Naive B cell (primary cell): ENCODE measurements at places on chromosomes 7 and 10.

DNA sequence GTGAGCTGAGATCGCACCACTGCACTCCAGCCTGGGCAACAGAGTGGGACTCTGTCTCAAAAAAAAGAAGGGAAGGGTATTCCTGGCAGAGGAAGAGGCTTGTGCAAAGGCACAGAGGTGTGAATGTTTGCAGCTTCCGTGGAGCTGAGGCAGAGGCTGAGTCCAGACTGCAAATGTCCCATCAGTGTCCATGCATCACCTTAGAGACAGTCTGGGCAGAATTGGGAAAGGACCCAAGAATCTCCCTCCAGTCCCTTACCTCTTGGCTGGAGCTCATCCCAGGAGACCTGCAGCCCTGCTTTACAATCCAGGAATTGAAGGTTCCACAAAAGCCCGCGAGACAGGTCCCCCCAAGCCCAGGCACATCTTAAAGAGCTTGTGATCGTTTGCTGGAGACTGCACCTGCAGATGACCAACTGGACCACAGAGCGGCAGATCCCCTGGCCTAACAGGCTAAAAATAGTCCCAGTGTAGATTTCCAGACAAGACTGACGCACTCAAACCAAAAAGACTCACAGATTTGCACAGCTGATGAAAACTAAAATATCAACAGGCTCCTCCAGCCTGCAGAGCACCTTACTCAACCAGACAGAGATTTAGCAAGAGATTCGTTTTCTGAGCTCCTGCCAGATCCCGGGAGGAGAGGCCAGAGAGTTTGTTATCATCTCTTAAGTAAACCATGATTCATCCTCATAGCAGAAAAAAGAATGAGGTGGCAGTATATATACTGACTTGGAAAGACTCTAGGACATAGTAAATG, 22.9 kb upstream of the NANOS1 start:
- DNase-seq = no peak

- DNase-seq = no peak
Measured at GRCh38 chr7:145850636-145851035, 266.0 kb upstream of the CNTNAP2 start.

GRCh38 chr7:55365675-55366460, 731 bp downstream of the LANCL2 start:
- peak; percentile 98 for DNase-seq

GRCh38 chr7:155774947-155775346, 37.3 kb downstream of the SHH start:
- DNase-seq = no peak

DNA sequence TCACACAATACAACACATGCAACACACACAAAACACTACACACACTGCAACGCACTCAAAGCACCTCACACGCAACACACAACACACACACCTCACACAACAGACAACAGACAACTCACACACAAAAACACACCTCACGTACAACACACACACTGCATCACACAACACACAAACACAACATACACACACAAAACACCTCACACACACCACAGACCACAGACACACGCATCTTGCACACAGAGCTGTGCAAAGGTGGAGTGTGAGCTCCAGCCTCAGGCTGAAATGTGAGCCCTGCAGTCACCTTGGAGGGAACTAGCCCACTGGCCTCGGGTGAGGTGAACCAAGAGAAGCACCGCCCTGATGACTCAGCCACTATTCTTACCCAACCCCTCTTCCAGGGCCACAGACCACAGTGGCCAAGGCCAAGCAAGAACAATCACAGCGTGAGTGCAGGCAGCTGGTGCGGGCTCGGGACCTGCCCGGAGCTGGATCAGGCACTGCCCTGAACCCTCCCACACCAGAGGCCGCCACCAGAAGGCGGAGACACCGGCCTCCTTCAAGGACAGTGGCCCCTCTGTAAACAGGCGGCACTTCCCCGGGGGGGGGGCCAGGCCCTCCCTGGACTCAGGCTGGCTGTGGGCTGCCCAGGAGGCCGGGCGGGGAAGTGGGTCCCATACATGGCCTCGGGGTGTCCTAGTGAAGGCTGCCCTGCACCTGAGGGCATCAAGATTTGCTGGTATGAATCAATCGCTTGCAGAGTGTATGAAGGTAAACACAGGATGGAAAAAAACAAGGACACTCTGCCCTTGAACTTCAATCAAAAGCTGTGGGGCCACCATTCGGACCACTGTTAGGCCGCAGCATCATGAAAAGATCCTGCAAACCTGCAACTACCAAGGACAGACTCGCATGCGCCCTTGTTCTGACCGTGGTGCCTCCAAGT, 106.7 kb downstream of the TNS3 start:
- no peak for DNase-seq

- no peak for DNase-seq
Measured at GRCh38 chr7:139661043-139661440, 116.8 kb downstream of the HIPK2 start.

- DNase-seq = no peak
Measured at GRCh38 chr7:37545619-37546534, 97.2 kb upstream of the ELMO1 start.

DNA sequence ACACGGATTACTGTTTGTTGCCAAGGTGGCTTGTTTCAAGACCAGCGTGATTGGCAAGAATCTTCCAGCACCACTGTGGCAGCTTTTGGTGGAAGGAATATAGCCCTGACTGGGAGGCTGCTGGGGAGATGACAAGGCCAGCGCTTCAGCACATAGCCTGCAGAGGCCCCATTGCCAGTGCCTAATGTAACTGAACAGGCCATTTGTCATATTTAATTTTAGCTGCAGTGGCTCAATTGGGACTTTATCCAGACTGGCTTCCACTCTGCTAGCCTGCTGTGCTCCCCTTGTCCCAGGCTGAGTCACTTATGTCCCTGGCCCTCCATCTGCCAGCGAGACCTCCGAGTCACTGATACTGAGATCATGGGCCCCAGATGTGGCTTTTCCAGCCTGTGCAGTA, 483.1 kb downstream of the GALNT17 start:
- DNase-seq = no peak

DNA sequence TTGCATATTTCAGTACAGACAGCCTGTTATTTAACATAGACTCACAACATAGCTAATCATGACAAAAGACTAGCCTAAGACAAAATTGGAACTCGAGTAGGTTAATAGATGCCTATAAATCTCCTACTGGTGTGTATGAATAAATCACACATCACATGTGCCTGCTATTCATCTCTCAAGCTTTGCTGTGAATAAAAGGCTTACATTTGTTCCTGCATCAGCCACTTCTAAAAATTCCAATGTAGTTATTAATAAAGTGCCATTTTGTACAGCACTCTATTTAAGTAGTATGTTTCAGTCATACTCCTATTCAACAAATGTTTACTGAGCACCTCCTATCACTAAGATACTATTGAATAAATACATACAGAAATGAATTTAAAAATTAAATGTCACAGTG, 486.3 kb downstream of the NRG3 start:
- DNase-seq = no peak

GRCh38 chr10:12465385-12466136, 116.2 kb downstream of the CAMK1D start:
- DNase-seq = no peak

- DNase-seq = no peak
Measured at GRCh38 chr7:89308535-89308934, 513.0 kb upstream of the TEX47 start.

GRCh38 chr10:99224766-99225165, 10.9 kb downstream of the HPSE2 start:
- DNase-seq = no peak

- no peak for DNase-seq
Measured at GRCh38 chr10:10869592-10869991, 148.1 kb upstream of the CELF2 start.

GRCh38 chr10:31754803-31755624, 173.6 kb downstream of the ARHGAP12 start:
- no peak for DNase-seq

GRCh38 chr7:76394957-76395356, 14.5 kb downstream of the SSC4D start:
- no peak for DNase-seq

- no peak for DNase-seq
Measured at GRCh38 chr10:38025283-38025682, 14.8 kb downstream of the ZNF33A start.

GRCh38 chr7:107077699-107078516, 33.4 kb downstream of the PRKAR2B start:
- DNase-seq = no peak

GRCh38 chr7:23205909-23206767, 24.3 kb downstream of the NUP42 start:
- DNase-seq = no peak

GRCh38 chr10:11539191-11539868, 72.1 kb downstream of the USP6NL start:
- no peak for DNase-seq

DNA sequence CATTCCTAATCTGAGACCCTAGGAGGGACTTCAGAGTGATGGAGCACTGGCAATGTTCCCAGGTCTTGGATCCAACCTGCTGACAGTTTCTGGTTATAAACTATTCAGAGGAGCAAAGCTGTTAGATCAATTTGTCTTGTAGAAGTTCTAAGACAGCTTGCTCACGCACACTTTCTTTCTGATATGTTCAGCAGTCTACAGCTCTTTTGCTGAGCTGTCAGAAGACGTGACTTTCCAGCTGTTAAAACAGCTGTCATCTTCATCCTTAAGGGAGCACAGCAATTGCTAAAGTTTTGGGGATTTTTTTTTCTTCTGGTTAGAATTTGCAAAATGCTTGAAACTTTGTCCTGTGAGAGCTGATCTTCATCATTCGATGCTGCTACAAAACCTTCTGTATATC, 823.1 kb downstream of the SORCS1 start:
- no peak for DNase-seq

DNA sequence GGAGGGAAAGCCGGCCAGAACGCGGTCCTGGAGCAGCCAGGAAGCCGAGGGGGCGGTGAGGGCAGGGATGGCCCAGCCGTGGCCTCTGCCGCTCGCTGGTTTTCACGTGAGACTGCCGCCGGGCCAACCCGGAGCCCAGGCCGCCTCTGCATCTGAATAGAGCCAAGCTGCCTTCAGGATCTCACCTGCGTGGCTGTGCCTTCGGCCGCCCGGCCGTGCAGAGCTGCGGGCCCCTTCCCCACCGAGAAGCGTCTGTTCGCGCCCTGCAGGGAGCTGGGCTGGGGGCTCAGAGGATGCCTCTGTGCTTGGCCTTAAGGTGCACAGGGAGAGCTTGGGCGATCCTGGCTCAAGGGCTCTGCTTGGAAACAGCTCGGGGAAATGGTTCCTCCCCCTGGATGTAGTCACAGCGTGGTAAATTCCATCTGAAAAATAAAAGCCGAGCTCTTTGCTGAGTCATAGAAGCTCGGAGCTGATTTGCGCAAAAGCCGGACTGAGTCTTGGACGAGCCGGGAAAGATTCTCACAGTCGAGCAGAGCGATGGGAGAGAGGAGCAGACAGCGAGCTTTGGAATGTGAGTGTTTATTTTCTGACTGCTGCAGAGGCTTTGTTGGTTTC, at the start of gene JAKMIP3:
Gene JAKMIP3 (plus strand): TSS at position 456 of the 615 bp plus-strand sequence. CDS start 38,863 bp downstream, outside the sequence.
- DNase-seq = no peak

DNA sequence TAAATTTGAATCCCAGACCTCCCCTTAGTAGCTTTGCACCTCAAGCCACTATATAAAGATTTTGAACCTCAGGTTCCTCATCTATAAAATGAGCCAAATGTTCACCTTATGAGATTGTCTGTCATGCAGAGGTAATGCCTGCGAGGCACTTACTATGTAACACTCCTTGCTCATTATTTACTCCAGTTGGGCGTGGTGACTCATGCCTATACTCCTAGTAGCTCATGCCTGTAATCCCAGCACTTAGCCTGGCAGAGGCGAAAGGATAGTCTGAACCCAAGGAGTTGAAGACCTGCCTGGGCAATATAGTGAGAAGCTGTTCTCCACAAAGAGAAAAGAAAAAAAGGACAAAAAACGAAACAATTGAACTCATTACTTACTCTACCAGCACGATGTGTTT, 82.2 kb downstream of the MDFIC start:
- DNase-seq = no peak

DNA sequence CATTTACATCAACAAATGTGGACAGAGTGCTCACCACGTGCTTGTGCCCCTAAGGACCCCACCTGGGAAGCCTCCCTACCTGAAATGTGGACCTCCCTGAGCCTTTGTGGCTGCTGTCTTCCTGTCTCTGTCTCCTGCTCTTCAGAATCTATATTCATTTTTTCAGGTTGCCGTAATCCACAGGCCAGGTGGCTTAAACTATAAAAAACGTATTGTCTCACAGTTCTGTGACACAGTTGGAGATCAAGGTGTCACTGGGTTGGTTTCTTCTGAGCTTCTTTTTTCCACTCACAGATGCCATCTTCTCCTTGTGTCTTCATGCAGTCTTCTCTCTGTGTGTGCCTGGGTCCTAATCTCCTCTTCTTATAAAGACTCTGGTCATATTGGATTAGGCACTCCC, 5.6 kb upstream of the VSTM4 start:
- DNase-seq = no peak

- DNase-seq = no peak
Measured at GRCh38 chr7:2488272-2488645, 12.1 kb upstream of the GRIFIN start.

DNA sequence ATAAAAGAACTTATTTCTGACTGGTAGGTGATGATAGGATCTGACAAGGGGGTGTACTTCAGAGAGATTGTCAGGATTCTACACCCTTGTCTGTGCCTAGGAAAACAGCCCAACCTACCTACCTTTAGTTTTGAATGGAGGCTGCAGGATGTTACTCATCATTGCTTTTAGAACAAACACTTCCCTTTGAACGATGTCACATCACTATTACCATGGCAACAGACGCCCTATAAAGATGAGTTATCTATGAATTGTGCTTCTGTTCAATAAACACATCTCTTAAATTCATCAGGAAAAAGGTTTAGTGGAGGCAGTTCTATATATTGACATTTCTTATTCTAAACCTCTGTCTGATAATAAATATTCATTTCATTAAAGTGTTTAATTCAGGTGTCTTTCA, 362.4 kb downstream of the CNTNAP2 start:
- no peak for DNase-seq
